ENCODE measurements at places on chromosomes 5 and 9.

GRCh38 chr9:112061152-112061740, 113.9 kb downstream of the SUSD1 start:
- peak; percentile 74 for DNase-seq
- H3K27ac ChIP-seq: peak overlapping the region; percentile 88
- no peaks in the 10 kb centered on the region for H3K36me3 ChIP-seq
- H3K4me3 ChIP-seq: no peak overlapping the region
- H3K4me1 ChIP-seq: peaks cover 6% of the 10 kb centered on the region
- no peaks in the 10 kb centered on the region for H3K27me3 ChIP-seq

DNA sequence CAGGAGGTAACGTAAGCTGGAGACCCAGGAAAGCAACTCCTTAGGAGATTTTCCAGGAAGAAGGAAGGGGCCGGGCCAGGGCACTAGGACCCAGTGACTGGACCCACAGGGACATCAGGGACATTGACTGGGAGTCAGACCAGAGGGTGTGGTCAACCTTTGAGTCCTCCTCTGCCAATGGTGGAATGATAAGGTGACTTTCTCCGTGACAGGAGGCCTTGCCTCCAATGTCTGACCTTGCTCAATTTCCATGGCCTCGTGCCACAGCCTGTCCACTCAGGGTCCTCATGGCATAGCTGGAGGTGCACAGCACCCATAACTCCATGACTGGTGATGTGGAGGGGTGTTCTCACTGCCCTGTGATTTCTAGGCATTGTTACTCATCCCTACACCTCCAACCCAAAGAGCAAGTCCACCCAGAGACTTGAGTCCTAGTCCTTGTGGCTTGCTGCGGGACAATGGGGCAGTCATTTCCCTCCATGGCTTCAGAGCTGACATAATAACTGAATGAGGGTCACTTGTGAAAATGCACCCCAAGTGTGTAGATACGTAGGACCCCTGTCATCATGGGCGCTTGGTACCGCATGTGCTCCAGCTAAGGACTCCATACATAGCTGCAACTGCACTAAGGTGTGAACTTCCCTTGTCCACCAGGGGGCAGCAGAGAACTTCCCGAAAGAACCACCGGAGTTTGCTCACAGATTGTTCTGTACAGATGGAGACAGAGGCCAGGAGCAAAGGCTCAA, 4.1 kb upstream of the AMBP start:
- H3K4me3 ChIP-seq: no peak overlapping the region
- peak overlapping the region; percentile 84 for H3K27ac ChIP-seq
- no peaks in the 10 kb centered on the region for H3K36me3 ChIP-seq
- peak; percentile 95 for DNase-seq

DNA sequence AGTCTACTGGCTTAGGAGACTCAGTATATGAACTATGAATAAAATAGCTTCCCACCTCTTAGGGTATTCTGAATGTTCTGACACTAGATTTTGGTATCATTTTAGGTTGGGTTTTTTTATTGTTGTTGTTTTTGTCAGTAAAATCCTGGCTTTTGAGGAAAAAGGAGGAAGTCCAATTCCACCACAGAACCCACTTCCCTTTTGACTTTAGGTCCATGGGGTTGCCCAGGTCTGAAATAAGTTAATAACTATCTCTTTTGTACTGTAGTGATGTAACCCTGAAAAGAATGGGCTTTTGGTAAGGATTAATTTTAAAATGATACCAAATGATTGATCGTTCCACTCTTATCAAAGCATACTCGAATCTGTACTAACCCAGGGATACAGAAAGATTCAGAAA, 29.1 kb upstream of the IL12B start:
- H3K36me3 ChIP-seq: no peaks in the 10 kb centered on the region
- H3K4me3 ChIP-seq: no peak overlapping the region
- H3K27me3 ChIP-seq: no peaks in the 10 kb centered on the region
- no peak overlapping the region for H3K27ac ChIP-seq
- no peaks in the 10 kb centered on the region for H3K4me1 ChIP-seq
- no peak for DNase-seq

- DNase-seq: no peak
- peaks cover 3% of the 10 kb centered on the region for H3K27me3 ChIP-seq
- H3K4me1 ChIP-seq: no peaks in the 10 kb centered on the region
- H3K4me3 ChIP-seq: no peak overlapping the region
Measured at GRCh38 chr9:123696476-123696875, 233.4 kb downstream of the DENND1A start.

- H3K27ac ChIP-seq: no peak overlapping the region
- DNase-seq: no peak
- no peaks in the 10 kb centered on the region for H3K36me3 ChIP-seq
- no peaks in the 10 kb centered on the region for H3K4me1 ChIP-seq
- no peak overlapping the region for H3K4me3 ChIP-seq
Measured at GRCh38 chr5:10460252-10460906, 18.7 kb downstream of the ROPN1L start.

- H3K27ac ChIP-seq: peak overlapping the region; percentile 21
- H3K36me3 ChIP-seq: no peaks in the 10 kb centered on the region
- H3K27me3 ChIP-seq: no peaks in the 10 kb centered on the region
- no peak overlapping the region for H3K4me3 ChIP-seq
Measured at GRCh38 chr5:83026516-83026915, 50.7 kb downstream of the TMEM167A start.

Data from hepatocyte (in vitro differentiated cells).